ENCODE measurements at places on chromosomes 16 and 17.

- DNase-seq = no peak
These were observed 20.7 kb downstream of the WFDC1 start for GRCh38 chr16:84315422-84315821.

DNA sequence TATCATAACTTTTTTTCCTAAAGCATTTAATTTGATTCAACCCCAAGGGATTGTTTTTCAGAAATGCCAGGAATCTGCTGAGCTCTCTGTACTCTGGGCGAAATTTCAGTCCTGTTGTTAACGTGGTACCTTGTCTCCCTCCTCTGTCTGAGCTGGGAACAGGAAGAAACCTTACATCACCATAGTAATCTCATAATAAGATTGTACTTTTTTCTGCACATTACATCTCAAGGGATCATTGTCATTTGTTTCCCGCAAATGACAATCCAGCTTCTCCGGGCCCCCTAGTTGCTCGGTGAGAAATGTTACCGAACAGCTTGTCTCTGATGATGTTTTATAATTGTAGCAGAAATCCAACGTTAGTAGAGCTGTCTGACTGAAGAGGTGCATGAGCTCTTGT lies 152.7 kb upstream of the ERCC4 start:
- peak; percentile 41 for DNase-seq

DNA sequence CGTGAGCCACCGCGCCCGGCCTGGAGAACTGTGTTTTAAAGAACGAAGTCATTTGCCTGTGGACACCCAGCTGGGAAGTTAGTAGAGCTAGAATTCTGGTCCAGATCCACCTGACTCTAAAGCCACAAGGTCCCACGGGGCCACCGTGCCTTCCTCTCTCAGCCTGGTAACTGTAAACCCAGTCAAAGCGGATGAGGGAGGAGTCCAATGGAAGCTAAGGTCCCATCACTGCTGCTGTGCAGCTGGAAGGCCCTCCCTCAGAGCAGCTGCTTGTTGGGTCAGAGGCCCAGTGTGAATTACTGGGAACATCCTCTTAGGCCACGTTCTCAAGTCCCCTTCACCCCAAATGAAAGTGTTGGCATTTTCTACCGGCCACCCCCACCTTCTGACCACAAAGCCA lies 48.8 kb upstream of the CACNG5 start:
- DNase-seq = no peak

GRCh38 chr16:58105631-58106030 lies 23.6 kb downstream of the CFAP20 start:
- DNase-seq = no peak

- DNase-seq = no peak
These were observed 17.1 kb downstream of the CDH16 start for GRCh38 chr16:66901626-66902025.

DNA sequence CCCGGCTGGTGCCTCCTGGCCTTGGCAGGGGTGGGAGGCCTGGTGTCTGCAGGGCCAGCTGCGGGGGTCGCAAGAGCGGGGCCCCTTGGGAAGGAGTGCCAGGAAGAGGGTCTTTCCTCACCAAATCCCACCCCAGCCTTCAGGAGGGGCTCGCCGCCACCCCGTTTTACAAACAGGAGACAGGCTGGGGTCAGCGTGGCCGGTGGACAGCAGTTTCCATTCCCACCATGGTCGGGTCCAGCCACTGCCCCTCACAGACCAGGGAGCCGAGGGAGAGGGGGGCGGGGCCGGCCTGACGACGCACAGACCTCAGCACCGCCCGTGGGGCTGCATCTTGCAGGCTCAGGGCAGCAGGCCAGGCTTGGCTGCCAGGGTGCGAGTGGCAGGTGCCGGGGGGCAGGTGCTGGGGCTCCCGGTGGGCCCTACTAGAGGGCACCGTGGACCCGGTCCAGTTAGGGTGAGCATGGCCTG lies 7.6 kb downstream of the CBFA2T3 start:
- DNase-seq = no peak

- no peak for DNase-seq
These were observed 5.6 kb upstream of the NOTUM start for GRCh38 chr17:81966343-81967243.

DNA sequence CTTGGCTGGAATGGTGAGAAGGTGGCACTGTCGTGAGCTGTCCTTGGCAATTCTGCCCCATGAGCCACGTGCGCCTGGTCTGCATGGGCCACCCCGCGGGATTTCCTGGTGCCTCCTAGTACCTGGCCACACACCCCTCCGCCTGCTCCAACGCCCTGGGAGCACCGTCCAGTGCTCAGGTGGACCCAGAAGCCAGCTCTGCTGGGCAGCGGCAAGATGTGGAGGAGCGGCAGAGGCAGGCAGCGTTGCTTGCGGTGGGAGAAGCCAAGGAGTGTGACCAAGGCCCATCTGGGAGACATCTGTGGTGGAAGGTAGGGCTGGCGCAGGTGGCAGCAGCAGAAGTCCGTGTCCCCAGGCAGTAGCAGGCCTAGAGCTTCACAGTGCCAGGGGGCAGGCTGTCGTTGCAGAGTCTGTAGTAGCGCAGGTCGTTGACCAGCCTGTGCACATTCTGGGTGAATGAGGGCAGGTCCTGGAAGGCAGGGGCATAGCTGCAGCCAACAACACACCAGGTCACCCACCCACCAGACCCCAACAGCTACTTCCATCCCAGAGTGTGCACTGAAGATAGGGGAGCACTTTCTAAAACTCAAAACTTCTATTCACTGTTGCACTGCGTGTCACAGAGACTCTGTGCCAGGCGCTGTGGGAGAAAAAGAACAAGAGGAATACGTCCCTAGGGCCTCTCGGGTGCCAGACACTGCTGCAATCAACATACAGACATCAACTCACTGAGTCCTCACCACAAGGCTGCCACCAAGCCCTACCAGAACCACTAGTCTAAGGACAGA lies 34.9 kb upstream of the GSG1L start:
- no peak for DNase-seq

DNA sequence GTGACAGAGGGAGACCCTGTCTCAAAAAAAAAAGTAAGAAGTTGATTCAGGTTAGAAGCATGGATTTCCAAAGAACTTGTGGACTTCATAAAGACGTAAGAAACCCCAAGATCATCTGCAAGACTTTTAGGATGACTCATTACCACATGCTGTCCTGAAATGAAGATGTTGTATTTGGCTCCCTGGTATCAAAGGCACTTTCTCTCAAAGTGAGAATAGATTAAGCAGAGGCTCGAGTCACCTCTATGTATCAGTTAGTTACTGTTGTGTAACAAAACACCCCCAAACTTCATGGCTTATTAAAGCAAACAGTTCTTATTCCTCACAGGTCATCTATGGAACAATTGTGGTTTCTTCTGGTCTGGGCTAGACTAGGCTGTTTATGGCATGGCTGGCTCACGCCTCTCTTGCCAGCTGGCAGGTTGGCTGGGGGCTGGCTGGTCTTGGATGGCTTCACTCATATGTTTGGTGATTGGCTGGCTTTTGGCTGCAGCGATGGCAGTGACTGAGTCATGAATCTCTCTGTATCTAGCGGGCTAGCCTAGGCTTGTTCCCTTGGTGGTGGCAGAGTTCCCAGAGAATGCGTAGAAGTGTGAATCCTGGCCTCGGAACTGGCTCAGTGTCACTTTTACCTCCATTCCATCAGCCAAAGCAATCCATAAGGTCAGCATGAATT lies 60.4 kb upstream of the MSI2 start:
- no peak for DNase-seq

- DNase-seq = no peak
These were observed 900.8 kb upstream of the GOT2 start for GRCh38 chr16:59634951-59635350.

DNA sequence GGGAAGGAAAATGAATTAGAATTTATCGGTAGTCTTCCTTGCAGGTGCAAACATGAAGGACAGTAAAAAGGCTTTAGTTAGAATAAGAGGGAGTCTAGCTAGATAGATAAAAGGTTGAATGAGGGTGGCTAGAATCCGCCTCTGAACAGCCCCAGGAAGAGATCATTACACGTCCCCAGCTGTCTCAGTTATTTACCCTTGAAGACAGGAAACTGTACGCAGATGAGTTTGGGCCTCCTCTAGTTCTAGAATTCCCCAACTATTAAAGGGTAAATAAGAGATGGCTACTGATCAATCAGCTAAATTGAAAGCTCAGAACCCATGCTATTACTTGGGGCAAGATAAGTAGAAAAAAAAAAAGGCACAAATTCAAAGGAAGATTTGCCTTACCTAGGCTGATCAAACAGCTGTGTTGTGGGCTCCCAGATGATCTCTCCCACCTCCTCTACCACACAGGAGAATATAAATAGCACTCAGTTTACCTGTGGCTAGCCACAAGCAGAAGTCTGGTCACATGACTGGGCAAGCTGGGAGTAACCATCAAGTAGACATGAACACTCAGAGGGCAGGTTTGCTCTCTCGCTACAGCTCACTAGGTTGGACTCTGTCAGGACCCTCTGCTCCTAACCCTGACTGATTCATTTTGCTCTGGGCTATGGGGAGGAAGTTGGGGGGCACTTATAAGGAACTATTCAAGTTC lies 17.0 kb downstream of the FAM117A start:
- no peak for DNase-seq

GRCh38 chr17:17254036-17254435 lies 17.1 kb upstream of the FLCN start:
- DNase-seq = no peak

GRCh38 chr17:16918443-16918842 lies 53.5 kb downstream of the TNFRSF13B start:
- DNase-seq = no peak

- no peak for DNase-seq
These were observed 18.8 kb downstream of the WNT9B start for GRCh38 chr17:46869975-46870803.
